Activated CD8-positive, alpha-beta T cell treated with anti-CD3 and anti-CD28 coated beads, Interleukin-2, amount 10 ng/mL, durations not matched to agents 7 days and 5 days (primary cell): ENCODE measurements at places on chromosomes 2 and 18. TPM values are rescaled to one million over a fixed set of nuclear protein-coding genes. Genes with fewer than 3 reads are reported as not detected.

- no peak for DNase-seq
These were observed 55.4 kb downstream of the CWC22 start for GRCh38 chr2:179951680-179952079.

DNA sequence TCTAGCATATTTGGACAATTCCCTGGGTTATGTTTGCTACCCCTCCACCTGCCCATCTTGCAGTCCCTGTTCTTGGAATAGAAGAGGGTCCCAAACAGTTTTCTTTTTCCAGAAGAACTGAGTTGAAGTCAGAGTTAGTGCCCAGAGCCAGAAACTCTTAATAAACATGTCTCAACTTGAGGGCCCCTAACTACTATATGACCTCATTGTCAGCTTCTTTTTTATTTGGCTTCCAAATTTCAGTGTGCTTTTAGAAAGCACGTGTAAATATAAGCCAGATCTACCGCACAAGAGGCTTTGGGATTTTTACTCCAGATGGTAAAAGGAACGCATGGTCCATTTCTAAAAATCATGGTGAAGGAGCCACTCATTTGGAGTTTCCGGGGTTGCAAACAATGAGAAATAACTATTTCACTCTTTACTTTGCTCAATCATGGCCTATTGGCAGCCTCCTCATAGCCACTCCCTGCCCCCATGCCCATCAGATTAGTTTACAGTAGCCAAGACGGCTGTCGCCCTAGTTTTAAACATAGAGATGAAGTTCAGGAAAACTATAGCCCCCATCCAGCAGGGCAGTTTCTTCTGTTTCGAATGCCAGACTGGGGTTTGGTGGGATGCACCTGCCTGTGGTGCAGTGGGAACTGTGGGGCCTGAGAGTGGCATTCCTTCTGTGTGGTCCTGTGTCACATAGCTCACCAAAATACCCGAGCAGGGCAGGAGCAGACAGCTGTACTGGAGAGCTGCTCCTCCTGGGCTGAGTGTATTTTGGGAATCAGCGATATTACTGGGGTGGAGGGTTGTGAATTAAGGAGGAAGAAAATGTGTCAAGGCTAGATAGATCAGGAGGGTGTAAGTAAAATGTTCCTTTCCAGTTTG, 1.7 kb downstream of the MAPRE3 start:
- DNase-seq = no peak

GRCh38 chr2:140481136-140481535, 1649.7 kb downstream of the LRP1B start:
- no peak for DNase-seq

The NEU4 gene
- total RNA-seq = 0.45 TPM

The TWSG1 gene
- 7.8 TPM for total RNA-seq

- no peak for DNase-seq
These were observed 14.0 kb downstream of the ASPRV1 start for GRCh38 chr2:69947325-69947931.

- DNase-seq = no peak
These were observed 156.6 kb upstream of the ACVR2A start for GRCh38 chr2:147688242-147688641.

DNA sequence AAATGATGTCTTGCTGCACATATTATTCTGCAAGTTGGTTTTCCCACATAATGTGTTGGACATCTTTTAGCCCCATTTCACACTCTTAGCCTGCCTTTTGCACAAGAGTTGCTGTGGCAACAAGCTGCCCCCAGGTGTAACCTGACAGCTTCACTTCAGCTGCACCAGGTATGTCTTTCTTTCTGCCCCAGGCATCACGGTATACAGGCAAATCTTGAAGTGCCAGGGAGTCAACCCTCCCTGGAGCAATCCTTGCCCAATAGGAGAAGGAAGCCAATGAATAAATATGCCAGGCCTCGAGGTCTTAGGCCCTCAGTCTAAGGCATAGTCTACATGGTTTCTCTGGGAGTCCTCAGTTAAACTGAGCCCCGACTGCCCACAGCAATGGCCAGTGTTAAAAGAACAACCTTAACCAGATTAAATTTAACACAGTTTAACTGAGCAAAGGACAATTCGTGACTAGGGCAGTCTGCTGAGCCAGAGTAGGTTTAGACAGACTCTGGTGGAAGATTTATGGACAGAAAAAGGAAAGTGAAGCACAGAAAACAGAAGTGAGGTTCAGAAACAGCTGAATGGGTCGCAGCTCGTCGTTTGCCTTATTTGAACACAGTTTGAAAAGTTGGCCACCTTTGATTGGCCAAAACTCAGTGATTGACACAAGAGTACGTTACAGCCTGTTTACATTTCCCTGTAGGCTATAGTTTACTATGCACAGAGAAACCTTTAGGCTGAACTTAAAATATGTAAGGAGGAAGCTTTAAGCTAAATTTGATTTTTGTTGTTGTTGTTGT, 32.0 kb upstream of the C1QL2 start:
- no peak for DNase-seq

- DNase-seq = no peak
These were observed 186.0 kb downstream of the DPP10 start for GRCh38 chr2:114628481-114628880.

DNA sequence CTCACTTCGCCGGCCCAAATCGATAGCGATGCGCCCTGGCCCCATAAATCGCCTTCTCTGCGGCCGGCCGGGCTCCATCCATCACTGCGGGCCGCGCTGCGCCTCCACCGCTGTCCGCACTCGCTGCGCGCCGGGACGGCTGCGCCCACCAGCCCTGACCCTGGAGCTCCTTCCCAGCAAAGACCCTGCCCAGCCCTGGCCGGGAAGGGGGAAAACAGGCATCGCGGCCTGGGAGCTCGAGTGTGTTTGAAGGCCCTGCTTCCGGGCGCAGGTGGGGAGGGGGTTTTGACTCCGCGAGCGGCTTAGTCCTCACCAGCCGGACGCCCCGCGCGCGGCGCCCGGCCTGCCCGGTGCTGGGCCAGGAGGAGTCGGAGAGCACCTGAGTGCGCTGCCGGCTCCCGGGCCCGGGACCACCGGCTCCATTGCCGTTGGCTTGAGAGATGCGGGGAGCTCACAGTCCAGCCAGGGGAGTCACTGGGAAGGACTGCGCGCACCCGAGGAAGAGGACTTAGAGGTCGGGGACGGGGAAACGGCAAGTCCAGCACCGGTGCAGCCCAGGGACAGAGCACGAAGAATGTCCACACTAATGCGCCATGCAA, 1.1 kb downstream of the PAX8 start:
- no peak for DNase-seq

The TEKT4 gene
- total RNA-seq = not detected

- no peak for DNase-seq
These were observed 39.5 kb downstream of the NIFK start for GRCh38 chr2:121697108-121697631.

DNA sequence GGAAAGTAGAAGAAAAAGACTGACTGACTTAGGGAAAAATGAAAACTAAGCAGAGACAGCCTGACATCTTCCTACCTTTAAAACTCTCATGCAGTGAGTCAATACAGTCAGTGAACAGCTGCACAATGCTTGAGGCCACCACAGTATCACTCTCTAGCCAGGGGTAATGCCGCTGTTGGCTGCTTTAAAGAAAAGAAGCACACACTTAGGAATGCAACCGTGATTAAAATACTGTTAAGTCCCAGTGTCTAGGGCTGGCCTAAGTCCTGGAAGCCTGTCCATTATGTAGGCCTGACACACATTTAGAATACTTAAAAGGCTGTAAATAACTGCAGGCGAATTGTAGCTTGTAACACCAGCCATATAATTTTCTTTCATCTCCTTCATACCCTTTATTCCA, 50.7 kb downstream of the SIGLEC15 start:
- no peak for DNase-seq

GRCh38 chr2:104871972-104872865, 18.3 kb downstream of the POU3F3 start:
- DNase-seq = no peak

DNA sequence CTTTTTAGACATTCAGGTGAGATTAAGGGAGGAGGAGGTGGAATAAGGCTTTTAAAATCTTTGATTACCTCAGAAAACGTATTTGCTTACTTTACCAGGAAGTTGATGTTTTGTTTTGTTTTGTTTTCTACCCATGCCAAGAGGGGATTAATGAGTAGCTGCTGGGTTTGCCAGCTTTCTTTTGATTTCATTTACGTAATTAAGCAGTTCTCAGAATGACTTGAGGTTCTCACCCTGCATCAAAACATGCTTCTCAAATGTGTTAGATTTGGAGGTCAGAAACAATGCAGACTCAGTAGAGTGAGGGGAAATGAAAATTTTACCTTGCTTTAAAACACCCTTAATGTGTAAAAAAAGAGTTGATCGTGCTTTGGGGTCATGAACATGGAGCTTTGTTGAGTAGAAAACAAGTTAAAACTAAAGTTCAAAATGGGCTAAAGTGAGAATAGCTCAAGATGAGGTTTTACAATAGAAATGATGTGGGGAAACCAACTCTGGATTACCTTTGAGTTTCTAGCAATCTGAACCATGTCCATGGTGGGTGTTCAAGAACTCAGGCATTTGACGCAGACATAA, 217.1 kb upstream of the EPAS1 start:
- no peak for DNase-seq

GRCh38 chr2:178320011-178320585, 125.8 kb downstream of the OSBPL6 start:
- DNase-seq = no peak

DNA sequence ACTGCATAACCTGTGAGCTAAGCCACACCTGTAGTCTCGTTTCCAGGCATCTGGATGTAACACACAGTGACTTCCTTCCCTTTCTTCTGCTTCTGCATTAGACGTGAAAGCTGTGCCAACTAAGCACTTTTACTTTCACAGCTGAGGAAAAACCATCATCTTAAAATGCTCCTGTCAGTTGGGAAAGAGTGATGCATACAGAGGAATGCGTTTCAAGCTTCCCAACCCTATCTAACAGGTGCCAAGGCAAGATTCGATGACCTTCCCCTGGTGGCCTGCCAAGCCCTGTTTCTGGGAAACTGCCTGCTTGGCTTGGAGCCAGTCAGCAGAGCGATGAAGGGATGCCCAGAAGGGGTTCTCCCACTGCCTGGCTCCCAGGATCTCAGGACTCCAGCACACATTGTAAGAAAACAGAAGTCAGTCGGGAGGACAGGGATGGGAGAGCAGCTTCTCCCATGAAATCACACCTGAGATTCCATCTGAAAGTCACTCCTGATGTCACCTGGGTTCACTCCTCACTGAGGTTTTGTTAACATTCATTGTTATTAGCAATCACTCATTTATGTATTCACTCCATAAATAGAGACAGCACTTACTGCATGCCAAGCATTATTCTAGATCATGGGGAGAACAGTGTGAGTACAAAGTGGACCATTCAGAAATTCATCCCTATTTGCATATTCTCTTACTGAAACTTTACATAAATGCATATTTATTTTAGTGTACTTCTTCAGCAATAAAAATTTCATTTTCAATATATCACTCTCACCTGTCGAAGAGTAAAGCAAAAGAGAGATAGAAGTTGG, 64.1 kb downstream of the DTNA start:
- DNase-seq = no peak

GRCh38 chr18:22228976-22229375, 59.6 kb downstream of the GATA6 start:
- no peak for DNase-seq

- no peak for DNase-seq
These were observed at the start of gene GREB1 for GRCh38 chr2:11533278-11534070. Gene GREB1, plus strand, starts transcription at chr2:11534045. Its CDS starts 22,570 bp downstream, at chr2:11556615.

The KIAA2012 gene
- not detected for total RNA-seq

The C18orf32 gene
- total RNA-seq = 20.9 TPM

DNA sequence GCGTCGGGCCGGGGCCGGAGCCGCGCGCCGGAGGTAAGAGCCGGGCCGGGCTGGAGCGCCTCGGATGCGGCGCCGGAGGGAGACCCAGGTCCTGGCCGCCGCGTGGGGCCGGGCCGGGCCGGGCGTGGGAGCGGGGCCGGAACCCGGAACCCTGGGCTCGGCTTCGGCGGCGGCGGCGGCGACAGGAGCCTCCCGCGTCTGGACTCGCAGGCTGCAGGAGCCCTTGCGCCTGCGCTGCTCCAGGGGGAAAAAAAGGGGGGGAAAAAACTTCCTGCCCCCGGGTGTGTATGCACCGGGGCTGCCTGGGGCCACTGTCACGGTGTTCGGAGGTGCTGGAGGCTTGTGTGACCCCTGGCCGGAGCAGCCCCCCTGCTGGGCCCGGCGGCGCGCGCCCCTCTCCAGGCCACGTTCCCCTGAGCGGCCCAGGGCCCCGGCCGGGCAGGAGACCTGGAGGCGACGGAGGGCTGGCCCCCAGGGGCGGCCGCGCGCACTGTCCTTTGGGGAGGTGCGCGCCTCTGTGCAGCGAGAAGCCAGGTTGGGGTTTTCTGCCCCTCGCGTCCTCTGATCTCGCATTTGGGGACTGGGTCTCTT, 864 bp downstream of the KLHL29 start:
- DNase-seq = no peak

The CXCR1 gene
- total RNA-seq = 0.53 TPM

GRCh38 chr18:45802814-45803492, 22.5 kb upstream of the SIGLEC15 start:
- no peak for DNase-seq

DNA sequence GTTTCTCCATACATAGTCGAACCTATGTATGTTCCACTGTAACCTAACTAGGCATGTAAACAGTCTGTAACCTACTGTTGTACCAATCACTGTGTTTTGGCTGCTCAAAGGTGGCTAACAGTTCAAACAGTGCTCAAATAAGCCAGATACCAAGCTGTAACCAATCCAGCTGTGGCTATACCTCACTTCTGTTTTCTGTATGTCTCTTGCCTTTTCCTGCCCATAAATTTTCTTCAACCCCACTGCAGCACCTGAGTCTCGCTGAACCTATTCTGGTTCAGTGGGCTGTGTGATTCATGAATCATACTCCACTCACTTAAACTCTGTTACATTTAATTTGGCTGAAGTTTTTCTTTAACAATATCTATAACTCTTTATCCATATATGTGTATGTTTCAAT, 340.7 kb downstream of the LPIN1 start:
- no peak for DNase-seq

The DNER gene
- total RNA-seq = not detected

The REG3G gene
- not detected for total RNA-seq

The LONRF2 gene
- 0.05 TPM for total RNA-seq

DNA sequence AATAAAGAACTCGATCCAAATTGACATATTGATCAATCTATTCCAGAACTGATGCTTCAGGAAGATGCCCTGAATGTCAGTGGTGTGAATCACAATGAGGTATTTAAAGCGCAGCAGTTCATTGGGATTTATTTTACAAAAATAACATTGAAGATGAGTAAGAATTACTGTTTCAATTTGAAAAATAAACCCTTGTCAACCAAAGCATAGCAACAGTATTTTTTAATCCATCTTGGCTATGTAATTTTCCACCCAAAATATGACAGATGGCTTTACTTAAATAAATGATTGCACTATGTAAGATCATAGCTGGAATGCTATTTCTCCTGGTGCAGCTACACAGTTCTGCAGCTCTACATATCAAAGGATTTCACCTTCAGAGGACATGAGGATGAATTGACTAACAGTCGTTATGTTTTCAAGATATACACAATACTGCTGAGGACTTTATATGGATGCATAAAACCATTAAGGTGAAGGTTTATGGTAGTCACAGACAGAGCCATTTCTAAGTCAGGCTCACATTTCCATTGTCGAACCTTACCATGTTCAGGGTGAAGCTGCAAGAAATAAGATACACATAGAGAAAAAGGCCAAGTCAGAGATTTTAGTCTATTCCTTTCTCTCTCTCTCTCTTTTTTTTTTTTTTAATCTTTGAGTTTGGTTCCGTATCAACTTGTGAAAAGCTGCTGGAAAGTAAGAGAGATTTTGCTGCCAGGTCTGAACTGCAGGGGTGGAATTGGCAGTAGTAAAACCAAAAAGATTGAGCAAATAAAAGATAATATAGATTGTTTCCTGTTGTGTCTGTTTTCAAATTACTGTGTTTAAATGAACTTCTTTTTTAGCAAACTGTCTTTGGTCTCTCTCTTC, 398.0 kb upstream of the CDH20 start:
- DNase-seq = no peak

- no peak for DNase-seq
These were observed 136.0 kb downstream of the EML6 start for GRCh38 chr2:54859416-54859815.
